ENCODE measurements at places on chromosomes 11 and 22.

DNA sequence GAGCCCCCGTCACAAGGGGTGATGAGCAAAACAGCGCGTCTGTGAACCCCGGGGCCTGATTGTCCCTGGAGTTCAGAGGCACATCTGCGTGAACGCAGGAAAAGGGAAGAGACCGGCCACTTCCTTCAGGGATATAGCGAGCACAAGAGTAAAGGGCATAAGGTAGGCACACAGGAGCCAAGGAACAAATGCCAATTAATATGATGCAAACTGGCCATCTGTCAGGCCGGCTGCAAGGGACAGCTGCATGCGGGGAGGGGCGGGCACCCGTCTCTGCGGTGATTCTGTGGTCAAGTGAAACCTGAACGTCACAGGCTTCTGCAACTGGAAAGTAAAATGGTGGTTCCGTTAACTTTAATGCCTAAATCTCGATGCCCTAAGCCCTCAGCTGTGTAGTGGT lies 64.7 kb downstream of the TRIM29 start:
- DNase-seq: no peak

GRCh38 chr11:58286249-58286648 lies 18.2 kb upstream of the OR10W1 start:
- DNase-seq: peak; percentile 79

- DNase-seq: peak; percentile 39
Measured at GRCh38 chr22:37253126-37253660, 9.1 kb upstream of the RAC2 start.

DNA sequence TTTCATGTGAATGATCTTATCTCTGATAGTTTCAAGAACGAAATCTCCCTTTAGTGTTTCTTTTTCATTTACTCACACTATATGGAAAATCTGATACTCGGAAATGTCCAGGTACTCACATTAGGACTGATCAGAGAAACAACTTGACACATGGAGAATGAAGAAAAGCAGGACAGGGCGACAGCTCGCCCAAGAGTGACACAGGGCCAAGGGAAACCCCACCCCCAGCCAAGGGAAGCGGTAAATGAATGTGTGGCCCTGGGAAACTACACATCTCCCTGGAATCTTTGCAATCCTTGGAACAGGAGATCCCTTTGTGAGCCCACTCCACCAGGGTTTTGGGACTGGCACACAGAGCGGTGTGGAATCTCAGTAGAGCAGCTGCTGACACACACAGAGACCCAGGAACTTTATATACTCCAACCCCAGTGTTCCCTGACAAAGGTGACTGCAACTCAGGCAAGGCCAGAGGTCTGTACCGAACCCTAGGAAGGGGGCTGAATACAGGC lies 303.7 kb upstream of the ARHGAP42 start:
- no peak for DNase-seq

- DNase-seq: no peak
Measured at GRCh38 chr11:93493252-93493897, 49.8 kb downstream of the SMCO4 start.

DNA sequence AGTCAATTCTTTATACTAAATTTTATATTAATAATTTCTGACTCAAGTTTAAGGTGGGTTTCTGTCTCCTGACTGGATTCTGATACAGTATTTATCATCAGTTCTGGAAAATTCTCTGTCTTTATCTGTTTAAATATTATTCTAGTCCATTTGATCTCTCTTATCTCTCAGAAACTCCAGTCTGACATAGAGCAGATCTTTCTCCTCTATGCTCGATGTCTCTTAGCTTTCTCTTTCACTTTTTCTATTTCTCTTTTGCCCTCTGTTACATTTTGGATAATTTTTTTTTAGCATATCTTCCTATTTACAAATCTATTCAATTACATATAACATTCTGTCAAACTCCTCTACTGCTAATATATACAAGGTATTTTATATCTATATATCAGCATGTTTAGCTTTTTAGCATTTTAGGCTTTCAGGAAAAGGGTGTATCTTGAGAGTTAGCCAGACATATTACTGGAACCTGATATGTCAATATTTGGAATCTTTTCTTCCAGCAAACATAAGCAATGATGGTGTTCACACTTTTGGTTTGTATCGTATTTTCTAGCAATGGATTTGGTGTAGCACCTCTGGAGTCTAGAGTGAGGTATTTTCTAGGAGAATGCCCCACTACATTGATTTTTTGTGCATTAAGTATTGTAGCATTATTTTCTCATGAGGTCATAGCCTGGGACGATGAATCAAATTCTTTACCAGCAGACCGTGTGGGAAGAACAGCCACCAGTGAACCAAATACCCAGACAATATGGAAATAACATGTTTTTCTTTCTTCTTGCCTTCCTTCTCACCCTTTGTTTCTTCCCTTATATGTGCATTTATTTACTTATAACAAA lies 4.1 kb upstream of the NNMT start:
- DNase-seq: no peak

DNA sequence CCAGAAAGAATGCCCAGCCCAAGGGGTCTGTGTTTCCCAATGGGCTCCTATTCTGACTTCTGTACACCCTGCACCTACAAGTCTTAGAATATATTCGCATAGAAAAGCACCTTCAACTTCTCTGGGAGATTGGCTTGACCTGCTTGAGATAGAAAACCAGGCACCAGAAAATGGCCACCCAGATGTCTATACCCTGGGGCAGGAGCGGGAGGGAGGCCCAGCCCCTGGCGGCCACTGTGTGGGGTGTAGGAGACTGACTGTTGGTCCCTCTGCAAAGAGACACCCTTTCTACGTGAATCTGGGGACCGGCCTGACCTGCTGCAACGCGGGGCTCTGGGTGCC lies 8.5 kb downstream of the DENND6B start:
- DNase-seq: no peak

GRCh38 chr11:113991170-113991569 lies 16.3 kb downstream of the HTR3A start:
- DNase-seq: peak; percentile 11

- DNase-seq: peak; percentile 99
Measured at GRCh38 chr11:33893711-33894397, 2.0 kb upstream of the LMO2 start.

DNA sequence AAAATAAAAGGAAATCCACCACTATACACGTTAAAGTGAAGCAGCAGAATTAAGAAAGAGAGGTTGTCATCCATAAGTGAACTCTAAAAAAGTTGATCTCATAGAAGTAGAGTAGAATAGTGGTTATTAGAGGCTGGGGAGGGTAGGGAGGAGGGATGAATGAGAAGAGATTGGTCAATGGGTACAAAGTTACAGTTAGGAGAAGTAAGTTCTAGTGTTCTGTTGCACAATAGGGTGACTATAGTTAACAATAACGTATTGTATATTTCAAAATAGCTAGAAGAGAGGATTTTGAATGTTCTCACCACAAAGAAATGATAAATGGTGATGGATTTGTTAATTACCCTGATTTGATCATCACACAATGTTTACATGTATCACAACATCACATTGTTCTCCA lies 72.0 kb downstream of the CD82 start:
- no peak for DNase-seq

- no peak for DNase-seq
Measured at GRCh38 chr11:101482556-101483124, 101.2 kb downstream of the TRPC6 start.

- peak; percentile 71 for DNase-seq
Measured at GRCh38 chr22:31637447-31637890, 24.5 kb downstream of the PISD start.

DNA sequence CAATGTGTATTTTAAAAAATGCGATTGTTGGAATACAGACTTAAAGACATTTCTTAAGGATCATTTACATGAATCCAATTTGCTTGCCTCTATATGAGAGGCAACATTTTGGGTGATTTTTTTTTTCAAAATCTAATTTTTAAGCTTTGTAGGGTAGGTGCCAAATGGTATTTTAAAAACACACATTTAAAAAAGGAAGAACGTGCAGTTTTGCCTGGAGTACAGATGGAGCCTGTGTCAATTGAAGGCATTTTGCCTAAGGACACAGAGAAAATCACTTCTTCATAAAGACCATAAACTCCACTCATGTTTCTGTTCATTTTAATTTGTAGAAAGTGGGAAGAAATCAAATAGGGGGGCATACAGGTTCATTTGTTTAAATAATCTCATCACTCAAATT lies 91.3 kb downstream of the BDNF start:
- DNase-seq: no peak

GRCh38 chr22:32075997-32076760 lies 33.1 kb downstream of the SLC5A1 start:
- no peak for DNase-seq

DNA sequence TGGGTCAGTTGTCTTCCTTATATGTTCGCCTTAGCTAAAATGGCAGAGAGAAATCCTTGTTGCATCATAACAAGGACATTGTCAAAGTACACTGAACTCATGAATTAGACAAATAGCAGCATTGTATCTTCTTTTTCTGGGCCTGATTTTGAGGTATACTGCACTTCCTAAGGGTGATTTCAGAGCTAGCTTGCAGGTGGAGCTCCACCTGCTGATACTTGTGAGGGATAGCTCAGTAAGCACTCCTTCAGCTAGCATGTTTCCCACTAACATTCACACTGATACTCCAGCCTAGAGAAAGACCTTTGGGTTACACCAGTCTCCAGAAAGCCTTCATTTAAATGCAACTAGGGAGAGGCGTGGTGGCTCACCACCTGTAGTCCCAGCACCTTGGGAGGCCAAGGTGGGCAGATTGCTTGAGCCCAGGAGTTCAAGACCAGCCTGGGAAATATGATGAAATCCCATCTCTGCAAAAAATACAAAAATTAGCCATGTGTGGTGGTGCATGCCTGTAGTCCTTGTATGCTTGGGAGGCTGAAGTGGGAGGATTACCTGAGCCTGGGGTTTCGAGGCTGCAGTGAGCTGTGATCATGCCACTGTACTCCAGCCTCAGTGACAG lies 29.8 kb downstream of the JAM3 start:
- peak; percentile 11 for DNase-seq

DNA sequence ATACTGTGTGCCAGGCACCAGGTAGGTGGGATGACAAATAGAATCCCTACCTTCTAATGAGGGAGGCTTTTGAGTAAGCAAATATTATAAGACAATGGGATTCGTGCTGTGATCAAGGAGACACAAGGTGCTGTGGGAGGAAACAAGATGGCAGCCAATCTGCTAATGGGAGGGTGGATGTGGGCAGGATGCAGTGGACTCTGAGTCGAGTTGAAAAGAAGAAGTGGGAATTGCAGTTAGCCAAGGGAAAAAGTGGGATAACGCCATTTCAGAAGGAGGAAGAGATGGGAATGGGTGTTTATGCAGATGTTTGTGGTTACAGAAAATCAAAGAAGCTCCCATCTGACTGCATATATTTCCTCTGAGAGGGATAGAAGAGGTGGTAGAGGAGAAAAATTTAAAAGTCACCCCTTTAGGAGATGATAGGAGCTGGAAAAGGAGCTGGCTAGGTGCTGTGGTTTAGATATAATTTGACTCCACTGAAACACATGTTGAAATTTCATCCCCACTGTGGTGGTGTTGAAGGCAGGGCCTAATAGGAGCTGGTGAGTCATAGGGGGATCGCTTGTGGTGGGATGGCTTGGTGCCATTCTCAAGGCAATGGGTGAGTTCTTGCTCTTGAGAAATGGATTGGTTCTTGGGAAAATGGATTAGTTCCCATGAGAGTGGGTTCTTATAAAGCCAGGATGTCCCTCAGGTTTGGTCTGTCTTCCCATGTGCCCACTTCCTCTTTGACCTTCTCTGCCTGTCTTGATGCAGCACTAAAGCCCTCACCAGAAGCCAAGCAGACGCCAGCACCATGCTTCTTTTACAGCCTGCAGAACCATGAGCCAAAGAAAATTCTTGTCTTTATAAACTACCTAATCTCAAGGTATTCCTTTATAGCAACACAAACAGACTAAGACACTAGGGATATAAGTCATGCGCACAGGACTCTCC lies 30.0 kb upstream of the POU2AF1 start:
- peak; percentile 69 for DNase-seq

- DNase-seq: no peak
Measured at GRCh38 chr11:95229993-95230809, 801 bp downstream of the SESN3 start.

DNA sequence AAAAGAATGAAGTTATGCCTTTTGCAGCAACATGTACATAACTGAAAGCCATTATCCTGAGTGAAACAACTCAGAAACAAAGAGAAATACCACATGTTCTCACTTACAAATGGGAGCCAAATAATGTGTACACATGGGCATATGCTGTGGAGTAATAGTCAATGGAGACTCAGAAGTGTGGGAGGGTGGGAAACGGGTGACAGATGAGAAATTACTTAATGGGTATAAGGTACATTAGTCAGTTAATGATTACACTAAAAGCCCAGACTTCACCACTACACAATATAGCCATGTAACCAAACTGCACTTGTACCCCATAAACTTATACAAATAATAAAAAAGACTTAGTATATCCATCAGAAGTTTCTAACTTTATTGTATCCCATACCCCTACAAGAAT lies 674.1 kb upstream of the ARHGAP42 start:
- DNase-seq: no peak

DNA sequence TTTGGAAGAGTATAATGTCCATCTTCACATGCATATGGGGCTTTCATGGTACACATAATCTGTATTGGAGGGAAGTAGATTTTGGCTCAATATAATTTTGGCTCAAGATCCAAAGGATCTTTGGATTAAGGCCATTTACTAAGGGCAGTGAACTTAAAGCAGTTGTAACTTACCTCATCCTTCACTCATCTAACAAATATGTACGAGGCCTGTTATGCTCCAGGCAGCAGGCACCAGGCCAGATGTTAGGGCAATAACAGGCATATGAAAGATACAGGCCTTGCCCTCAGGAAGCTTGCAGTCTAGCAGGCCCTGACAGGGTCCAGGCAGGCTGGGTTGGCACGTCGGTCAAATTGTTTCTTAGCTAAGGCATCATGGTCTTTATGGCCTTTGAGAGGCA lies 44.6 kb downstream of the LIF start:
- no peak for DNase-seq

GRCh38 chr11:13280092-13280722 lies 2.6 kb downstream of the BMAL1 start:
- no peak for DNase-seq

GRCh38 chr11:30089921-30090320 lies 73.1 kb upstream of the KCNA4 start:
- no peak for DNase-seq

- DNase-seq: no peak
Measured at GRCh38 chr11:118916842-118917388, 8.8 kb downstream of the BCL9L start.

- peak; percentile 65 for DNase-seq
Measured at GRCh38 chr11:59918987-59919589, 19.1 kb upstream of the OOSP1 start.

DNA sequence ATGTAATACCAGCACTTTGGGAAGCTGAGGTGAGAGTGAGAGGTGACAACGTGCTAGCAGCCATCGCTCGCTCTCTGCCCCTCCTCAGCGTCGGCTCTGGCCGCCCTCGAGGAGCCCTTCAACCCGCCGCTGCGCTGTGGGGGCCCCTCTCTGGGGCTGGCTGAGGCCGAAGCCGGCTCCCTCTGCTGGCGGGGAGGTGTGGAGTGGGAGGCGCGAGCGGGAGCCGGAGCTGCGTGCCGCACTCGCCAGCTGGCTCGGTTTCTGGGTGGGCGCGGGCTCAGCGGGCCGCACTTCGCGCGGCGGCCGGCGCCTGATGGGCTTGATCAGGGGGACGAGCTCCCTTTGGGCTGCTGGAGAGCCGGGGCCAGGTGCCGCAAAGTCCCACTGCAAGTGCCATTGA lies 98.9 kb upstream of the UBASH3B start:
- DNase-seq: no peak

- no peak for DNase-seq
Measured at GRCh38 chr11:58641341-58641740, 18.9 kb downstream of the CNTF start.

- peak; percentile 47 for DNase-seq
Measured at GRCh38 chr22:21014202-21014725, 701 bp upstream of the P2RX6 start.

GRCh38 chr11:69943066-69943465 lies 123.8 kb upstream of the FGF3 start:
- no peak for DNase-seq

- DNase-seq: no peak
Measured at GRCh38 chr11:33642461-33643166, 58.0 kb downstream of the C11orf91 start.

Measured in Kasumi-1 (cell line).